Smooth muscle cell of the brain vasculature (primary cell): ENCODE measurements at places on chromosomes 11 and 22.

- no peak for DNase-seq
Measured at GRCh38 chr11:19931141-19931770, 218.6 kb downstream of the NAV2 start.

DNA sequence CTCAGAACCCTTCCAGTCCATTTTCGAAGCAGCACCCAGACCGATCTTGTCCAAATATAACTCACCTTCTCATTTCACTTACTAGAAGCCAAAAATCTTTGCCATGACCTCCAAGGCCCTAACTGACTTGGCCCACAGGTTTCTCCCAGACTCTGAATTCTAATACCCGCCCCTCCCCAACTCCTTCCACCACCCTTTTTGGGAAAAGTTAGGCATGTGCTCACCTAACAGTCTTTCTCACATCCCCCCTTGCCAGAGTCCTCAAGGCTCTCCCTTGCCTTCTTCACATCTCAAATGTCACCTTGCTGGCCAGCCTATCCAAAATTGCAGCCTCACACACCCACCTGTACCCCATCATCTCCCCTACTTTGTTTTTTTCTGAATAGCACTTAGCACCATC, 369.3 kb downstream of the NXPE2 start:
- DNase-seq, result no peak

- no peak for DNase-seq
Measured at GRCh38 chr11:36485298-36486002, 24.6 kb downstream of the TRAF6 start.

GRCh38 chr22:19664951-19665783, 49.1 kb upstream of the SEPTIN5 start:
- no peak for DNase-seq
